ENCODE measurements at places on chromosomes 6 and 20. TPM values are rescaled to one million over a fixed set of nuclear protein-coding genes. Genes with fewer than 3 reads are reported as not detected.

DNA sequence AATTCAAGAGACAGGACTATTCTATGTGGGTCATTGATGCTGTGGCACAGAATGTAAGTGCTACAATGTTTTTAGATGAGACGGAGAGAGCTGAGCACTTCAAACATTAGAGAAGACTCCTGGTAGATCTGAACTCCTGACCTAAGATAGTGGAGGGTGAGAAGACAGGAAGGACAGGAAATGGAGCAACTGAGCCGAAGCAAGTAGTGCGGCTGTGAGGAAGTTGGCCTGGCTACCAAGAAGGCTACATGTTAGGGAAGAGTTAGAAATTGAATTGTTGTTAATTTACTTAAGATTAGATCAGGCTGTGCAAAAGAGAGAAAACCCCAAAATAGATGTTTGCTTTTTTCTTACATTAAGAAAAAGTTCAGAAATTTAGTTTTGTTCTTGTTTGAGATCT is 14.4 kb upstream of the MLIP start:
- DNase-seq = no peak

- no peak for DNase-seq
Observed at GRCh38 chr20:60677819-60678218, 574.2 kb upstream of the CDH4 start.

The CUTA gene
- 522 TPM for total RNA-seq

DNA sequence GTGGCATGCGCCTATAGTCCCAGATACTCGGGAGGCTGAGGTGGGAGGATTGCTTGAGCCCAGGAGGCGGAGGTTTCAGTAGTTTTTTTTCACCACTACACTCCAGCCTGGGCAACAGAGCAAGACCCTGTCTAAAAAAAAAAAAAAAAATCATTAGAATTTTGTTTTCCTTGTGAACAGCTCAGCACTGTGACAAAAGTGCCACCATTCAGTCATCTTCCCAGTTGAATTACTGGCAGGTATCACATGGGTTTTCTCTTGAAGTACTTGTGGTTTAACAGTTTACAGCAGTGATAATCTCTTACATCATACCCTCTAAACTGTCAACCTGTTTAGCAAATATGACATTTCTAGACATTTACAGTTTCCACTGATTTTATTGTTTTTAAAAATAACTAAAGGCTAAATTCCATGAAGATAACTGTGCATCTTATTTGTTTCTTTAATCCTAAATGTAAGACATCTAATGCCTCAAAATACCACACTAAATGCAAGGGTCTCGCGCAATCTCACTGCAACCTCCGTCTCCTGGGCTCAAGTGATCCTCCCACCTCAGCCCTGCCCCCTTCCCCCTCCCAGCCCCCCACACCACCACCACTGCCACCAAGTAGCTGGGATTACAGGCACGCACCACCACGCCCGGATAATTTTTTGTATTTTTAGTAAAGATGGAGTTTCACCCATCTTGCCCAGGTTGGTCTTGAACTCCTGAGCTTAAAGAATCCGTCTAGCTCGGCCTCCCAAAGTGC is 7.0 kb downstream of the TRPC4AP start:
- no peak for DNase-seq

The CD24 gene
- total RNA-seq = 4.5 TPM

- no peak for DNase-seq
Observed at GRCh38 chr6:104766595-104766994, 93.1 kb downstream of the HACE1 start.
